ENCODE measurements at places on chromosomes 12 and 14.
A peak's percentile ranks its signal among the peaks of the same experiment; 100 is the strongest.

DNA sequence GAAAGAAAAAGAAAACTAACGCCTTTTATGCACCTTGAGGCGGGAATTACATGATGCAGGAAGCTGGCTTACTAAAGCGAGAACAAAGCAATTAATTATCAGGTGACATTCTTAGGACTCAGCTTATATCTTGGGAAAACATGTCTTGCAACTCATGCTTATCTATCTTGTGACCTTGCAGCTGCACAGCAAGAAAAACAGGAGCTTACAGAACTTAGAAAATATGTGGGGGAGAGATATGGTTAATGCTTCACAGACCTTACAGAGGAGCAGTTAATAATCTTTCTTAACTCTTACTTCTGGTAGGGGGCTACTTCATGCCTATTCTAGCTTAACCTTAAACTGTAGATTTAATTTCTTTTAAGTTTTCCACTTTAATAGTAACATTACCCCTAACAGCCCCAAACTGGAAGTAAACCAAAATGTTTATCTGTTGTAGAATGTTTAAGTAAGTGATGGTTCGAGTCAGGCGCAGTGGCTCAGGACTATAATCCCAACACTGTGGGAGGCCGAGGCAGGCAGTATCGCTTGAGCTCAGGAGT lies 13.2 kb upstream of the OR11G2 start:
- DNase-seq: no peak

GRCh38 chr12:71449373-71450070 lies 9.9 kb downstream of the LGR5 start:
- DNase-seq: no peak

- DNase-seq: no peak
Measured at GRCh38 chr14:106038263-106038662, 511.9 kb downstream of the TMEM121 start.

DNA sequence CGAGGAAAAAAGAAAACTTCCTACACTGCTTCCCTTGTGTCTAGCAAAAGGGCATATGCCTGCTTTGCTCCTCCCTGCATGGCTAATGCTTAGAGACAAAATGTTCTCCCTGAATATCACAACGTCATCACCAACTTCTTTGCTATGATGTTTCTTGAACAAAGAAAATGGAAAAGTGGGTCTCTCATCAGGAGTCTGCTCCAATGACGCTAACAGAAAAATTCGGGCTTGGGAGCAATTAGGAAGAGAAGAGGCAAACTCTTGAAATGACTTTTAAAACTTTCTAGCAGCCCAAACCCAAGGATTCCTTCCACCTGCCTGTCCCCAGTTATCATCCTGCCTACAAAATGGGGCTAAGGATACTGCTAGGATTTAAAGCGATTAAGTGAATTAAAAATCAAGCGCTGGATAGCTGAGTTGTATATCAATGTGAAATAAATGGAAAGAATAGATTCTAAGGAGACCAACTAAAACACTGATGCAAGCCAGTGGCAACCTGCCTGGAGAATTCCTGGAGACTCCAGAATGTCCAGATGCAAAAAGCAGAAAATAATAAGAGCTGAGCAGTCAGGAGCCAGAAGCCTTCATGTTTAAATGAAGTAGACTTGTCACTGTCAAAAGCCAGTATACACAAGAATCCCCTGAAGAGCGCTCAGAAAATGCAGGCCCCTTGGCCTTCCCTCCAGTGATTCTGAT lies 183.8 kb downstream of the DPF3 start:
- peak; percentile 33 for DNase-seq

- DNase-seq: no peak
Measured at GRCh38 chr14:79383031-79383430, 828.3 kb downstream of the DIO2 start.

DNA sequence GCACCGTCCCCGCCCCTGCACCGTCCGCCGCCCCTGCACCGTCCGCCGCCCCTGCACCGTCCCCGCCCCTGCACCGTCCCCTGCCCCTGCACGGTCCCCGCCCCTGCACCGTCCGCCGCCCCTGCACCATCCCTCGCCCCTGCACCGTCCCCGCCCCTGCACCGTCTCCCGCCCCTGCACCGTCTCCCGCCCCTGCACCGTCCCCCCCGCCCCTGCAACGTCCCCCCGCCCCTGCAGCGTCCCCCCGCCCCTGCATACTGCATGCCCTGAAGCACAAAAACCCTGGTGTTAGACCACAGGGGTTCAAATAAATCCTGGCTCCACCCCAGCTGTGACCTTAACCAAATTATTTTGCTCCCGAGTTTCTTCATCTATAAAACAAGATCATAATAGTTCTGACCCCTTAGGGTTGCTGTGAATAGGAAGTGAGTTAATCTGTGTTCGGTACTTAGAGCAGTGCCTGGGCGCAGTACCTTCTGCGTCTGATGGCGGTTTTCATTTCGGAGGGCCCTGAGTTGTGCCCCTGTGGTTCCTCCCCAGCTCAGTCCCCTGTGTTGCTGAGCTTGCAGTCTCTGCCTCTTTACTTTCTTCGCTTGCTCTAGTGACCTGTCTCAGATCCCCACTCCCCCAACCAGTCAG lies 38.1 kb downstream of the ESRRB start:
- no peak for DNase-seq

- DNase-seq: no peak
Measured at GRCh38 chr12:118633071-118633470, 256.7 kb downstream of the SUDS3 start.

DNA sequence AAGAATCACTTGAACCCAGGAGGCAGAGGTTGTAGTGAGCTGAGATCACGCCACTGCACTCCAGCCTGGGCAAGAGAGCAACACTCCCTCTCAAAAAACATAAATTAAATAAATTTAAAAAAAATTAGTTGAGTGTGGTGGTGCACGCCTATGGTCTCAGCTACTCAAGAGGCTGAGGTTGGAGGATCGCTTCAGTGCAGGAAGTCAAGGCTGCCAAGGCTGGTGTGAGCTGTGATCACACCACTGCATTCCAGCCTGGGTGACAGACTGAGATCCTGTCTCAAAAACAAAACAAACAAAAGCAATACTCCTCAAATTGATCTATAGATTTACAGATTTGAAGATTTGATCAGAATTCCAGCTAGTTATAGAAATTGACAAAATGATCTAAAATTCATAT lies 92.7 kb upstream of the RESF1 start:
- DNase-seq: no peak

DNA sequence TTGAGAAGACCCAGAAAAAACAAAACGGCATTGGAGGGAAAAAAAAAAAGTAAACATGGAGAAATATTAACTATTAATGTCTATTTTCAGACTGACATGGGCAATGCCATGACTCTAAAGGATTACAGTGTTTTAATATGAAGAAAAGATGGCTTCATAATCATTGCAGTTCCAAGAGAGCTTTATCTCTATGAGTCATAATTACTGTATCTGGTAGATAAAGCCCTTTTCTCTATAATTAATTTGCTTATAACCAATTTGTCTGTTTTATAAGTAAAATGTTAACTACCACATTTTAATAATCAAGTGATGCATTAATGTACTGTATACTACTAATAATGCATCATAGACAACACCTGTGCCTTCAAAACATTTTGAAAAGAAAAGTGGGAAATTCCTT lies 59.7 kb downstream of the CLIP1 start:
- no peak for DNase-seq

- DNase-seq: no peak
Measured at GRCh38 chr12:52070185-52070925, 577 bp downstream of the ATG101 start.

GRCh38 chr14:87868920-87869319 lies 124.1 kb downstream of the GALC start:
- no peak for DNase-seq

DNA sequence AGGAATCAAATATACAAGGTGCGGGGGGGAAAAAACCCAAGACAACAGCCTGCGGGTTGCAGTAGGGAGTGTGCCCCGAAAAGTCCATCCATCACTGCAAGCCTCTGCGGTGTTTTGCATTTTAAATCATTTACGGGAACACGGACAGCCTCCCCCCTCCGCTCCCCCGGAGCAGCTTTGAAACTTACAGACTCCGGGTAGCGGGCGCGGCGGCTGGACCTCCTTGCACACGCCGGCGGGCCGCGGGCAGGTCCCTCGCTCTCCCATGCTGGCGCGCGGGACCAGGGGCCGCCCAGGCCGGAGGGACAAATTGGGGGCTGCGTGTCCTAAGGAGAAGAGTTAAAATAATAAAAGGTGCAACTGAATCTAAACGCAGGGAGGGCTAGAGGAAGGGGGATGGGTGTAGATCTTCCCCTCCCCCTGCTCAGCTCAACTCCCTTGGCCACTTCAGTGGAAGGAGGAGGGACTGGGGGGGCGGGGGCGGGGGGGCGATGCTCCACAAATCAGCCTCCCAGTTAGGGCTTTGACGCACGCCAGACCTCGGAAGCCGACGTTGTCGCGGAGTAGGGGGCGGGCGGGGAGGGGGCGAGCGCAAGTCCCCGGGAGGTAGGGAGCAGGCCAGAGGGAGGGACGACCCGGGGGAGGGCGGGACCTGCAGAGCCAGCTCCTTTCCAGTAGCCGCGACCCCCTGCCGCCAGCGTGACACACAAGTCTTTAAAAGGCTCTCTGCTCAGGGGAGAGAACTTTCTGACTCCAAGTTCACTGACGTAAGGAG lies at the start of gene KCNJ8:
KCNJ8 (minus strand) TSS at position 349 of the 775 bp plus-strand sequence. CDS start 1,090 bp downstream, outside the sequence.
- peak; percentile 48 for DNase-seq

DNA sequence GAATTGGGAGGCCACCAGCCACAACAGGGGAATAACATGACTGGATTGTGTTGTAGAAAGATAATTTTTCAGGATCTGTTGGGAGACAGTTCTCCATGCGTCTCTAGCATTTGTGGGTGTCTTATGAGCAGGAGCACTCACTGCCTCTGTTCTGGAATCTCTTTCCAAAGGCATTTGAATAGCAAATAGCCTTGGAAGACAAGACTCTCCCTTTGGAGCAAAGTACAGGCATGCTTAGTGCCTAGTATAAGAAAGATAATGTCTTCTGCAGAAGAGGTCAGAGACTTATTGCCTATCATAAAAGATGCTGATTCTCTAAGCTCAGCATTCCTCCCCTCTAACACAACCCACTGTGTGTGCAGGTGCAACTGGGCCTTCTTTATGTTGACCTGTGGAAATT lies 58.3 kb downstream of the VCPKMT start:
- DNase-seq: no peak

GRCh38 chr14:63478010-63478409 lies 65.2 kb downstream of the PPP2R5E start:
- DNase-seq: no peak

GRCh38 chr14:89486505-89486904 lies 69.5 kb upstream of the FOXN3 start:
- no peak for DNase-seq

- DNase-seq: peak; percentile 41
Measured at GRCh38 chr12:130281153-130281799, 56.4 kb upstream of the PIWIL1 start.

DNA sequence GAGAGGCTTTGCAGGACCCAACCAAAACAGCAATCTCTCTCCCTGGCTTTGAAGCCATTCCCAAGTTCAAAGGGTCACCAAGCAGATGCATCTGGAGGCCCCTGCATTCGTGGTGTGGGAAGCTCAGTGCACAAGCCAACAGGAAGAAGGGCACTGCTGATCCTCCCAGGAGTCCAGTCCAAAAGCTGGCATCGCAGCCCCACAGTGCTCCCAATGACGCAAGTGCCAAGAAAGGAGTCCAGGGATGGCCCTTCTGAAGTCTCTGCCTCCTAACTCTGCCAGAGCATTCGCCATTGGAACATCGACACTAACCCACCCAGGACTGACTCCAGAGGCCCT lies 25.1 kb downstream of the PXN start:
- no peak for DNase-seq

- peak; percentile 44 for DNase-seq
Measured at GRCh38 chr12:58502226-58502625, 418.1 kb downstream of the LRIG3 start.

- DNase-seq: no peak
Measured at GRCh38 chr14:99685596-99685995, 1.5 kb downstream of the CYP46A1 start.

- peak; percentile 27 for DNase-seq
Measured at GRCh38 chr12:9786726-9787717, 26.3 kb upstream of the CD69 start.

GRCh38 chr12:86006727-86007126 lies 132.6 kb downstream of the NTS start:
- DNase-seq: no peak

GRCh38 chr12:120230326-120230973 lies 29.5 kb upstream of the RPLP0 start:
- DNase-seq: peak; percentile 99

- no peak for DNase-seq
Measured at GRCh38 chr14:68879321-68879781, 86.5 kb upstream of the ZFP36L1 start.

DNA sequence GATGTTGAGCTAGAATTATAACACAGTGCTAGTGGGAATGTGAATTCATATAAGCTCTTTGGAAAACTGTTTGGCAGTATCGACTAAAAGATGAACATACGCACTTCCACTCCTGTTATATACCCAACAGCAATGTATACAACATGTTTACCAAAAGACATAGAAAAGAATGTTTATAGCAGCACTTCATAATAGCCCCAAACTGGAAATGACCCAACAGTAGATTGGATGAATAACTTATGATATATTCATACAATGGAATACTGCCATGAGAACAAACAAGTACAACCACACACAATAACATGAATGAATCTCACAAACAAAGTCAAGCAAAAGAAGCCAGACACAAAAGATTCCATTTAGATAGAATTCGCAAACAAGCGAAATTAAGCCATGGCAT lies 28.5 kb upstream of the CDKN3 start:
- no peak for DNase-seq

DNA sequence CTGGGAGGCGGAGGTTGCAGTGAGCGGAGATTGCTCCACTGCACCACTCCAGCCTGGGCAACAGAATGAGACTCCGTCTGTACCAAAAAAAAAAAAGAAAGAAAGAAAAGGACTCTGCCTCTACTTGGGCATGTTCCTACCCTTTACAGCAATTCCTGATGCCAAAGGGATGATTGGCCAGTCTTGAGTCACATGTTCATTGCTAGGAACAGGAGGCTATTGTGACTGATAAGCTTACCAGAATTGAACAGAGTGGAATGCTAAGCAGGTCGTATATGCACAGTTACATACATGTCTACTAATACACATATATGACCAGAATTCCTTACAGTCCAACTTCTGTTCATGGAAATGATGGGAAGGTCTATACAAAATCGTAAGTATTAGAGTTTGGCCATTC lies 34.3 kb downstream of the KLHDC1 start:
- no peak for DNase-seq

DNA sequence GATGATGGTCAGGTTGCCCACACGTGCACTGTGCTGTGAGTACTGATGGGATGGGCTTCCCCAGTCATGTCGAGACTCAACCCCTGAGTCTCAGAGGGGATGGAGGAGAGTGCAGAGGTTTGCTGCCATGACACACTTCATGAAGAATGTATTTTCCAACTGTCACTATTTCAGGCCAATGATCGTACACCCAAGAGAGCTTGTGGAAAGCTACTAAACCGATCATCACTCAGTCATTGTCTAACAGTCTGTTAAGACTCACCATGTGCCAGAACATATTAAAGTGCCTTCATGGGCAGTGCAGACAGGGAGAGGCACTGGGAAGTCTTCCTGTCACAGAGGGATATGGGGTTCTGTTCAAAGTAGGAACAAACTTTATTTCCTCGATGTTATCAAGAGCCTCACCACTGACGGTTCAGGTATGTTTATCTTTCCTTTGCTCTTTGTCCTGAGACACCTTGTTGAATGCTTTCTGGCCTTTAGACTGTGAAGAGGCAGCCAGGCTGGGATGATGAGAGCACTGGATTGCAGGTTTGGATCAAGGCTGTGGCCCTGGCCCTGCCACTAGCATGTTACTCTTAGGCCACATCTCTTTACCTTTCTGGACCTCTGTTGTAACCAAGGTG lies 41.6 kb upstream of the NTF3 start:
- peak; percentile 76 for DNase-seq
